ENCODE measurements at places on chromosomes 7 and 10.

DNA sequence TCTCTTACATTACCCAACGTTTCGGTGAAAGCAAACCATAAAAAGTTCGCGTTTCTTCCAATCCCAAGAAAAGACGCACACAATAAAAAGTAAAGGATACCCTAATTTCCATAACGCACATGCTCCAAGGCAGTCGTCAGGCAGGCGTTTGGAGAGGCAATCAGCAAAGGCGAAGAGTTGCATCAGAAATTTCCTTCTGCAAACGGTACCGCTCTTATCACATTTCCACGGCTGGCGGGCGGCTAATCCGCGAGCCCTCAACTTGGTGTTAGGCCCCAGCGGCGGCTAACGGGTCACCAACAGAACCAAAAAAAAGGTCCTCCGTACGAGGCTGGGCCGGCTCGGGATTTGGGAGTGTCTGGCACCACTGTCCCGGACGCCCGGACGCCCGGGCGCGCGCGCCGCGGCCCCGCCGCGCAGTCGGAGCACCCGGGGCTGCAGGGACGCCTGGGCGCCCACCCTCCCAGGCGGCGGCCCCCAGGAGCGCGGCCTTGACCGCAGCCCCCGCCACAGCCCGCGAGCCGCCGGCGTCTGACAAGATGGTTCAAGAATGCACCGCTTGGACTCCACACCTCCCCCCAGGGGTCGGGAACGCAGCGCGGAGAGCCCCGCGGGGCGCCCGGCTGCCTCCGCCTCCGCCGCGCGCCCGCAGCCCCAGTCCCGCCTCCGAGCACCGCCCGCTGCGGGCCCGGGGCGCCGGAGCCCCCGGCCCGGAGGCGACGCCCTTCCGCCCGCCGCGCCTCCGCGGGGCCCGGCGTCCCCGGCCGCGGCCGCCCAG is 9.8 kb upstream of the GRB10 start:
- peaks cover 13% of the 10 kb centered on the region for H3K4me1 ChIP-seq
- DNase-seq = peak; percentile 61
- H3K4me3 ChIP-seq = peak overlapping the region; percentile 84

GRCh38 chr7:340979-341694 is 51.2 kb downstream of the FOXL3 start:
- peaks cover 24% of the 10 kb centered on the region for H3K27me3 ChIP-seq
- no peak overlapping the region for H3K4me3 ChIP-seq
- H3K36me3 ChIP-seq = no peaks in the 10 kb centered on the region
- no peak for DNase-seq
- H3K4me1 ChIP-seq = no peaks in the 10 kb centered on the region

DNA sequence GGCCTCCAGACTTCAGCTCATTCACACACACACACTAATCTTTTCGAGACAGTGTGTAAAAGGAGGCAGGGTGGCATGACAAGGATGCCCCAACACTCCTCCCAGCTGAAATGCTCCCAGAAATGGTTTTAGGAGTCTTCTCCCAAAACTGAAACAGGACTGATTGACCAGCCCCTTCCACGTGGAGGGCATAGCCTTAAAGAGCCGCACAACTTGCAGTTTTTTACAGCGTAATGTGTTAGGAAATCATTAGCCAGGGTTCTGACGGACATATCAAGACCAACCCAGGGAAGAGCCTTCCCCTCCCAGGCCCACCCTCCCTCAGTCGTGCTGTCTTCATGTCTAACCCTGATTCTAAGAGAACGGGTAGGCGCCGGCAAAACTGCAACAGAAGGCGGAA is 224.6 kb downstream of the TNS3 start:
- H3K4me1 ChIP-seq = no peaks in the 10 kb centered on the region
- peaks cover 21% of the 10 kb centered on the region for H3K36me3 ChIP-seq
- DNase-seq = no peak
- H3K27me3 ChIP-seq = no peaks in the 10 kb centered on the region
- no peak overlapping the region for H3K27ac ChIP-seq

- no peaks in the 10 kb centered on the region for H3K4me1 ChIP-seq
- peaks cover 6% of the 10 kb centered on the region for H3K36me3 ChIP-seq
- H3K4me3 ChIP-seq = no peak overlapping the region
Observed at GRCh38 chr10:48231699-48232315, 42.7 kb downstream of the FRMPD2 start.

DNA sequence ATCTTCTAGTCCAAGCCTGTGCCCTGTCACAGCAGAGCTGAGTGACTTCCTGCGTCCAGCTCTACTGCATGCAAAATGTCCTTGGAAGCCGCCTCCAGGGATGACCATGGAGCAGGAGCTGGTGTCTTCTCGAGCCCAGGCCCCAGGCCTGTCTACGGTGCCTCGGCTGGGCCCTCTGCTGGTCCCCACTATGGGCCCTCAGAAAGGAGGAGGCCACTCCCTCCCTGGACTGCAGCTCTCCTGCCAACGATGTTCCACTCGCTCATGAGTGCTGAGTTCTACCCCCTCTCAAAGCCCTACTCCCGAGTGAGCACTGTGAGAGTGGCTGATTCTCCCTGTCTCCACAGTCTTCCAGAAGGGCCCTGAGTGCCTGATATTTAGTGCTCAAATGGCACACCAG is 504.9 kb downstream of the PTPRN2 start:
- H3K4me3 ChIP-seq = no peak overlapping the region
- H3K36me3 ChIP-seq = no peaks in the 10 kb centered on the region
- no peak for DNase-seq

DNA sequence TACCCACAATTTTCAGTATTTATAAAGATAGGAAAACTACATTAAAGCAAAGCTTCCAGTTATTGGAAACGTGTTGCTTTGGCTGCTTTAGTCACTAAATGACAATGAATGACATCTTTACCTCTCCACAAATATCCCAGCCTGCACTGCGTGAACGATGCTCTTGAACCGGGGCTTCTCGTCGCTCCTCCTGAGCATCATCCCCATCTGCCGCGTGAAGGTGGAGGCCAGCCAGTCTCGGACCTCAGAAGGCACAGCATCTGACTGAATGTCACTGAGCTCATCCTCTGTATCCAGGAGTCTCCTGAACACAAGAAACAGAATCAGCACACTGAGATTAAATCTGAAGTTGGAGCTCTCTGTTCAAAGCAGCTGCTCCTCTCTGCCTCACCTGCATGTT is 191.3 kb downstream of the PDE1C start:
- peaks cover 16% of the 10 kb centered on the region for H3K4me1 ChIP-seq
- DNase-seq = no peak
- H3K27me3 ChIP-seq = no peaks in the 10 kb centered on the region
- H3K4me3 ChIP-seq = no peak overlapping the region
- H3K36me3 ChIP-seq = no peaks in the 10 kb centered on the region

DNA sequence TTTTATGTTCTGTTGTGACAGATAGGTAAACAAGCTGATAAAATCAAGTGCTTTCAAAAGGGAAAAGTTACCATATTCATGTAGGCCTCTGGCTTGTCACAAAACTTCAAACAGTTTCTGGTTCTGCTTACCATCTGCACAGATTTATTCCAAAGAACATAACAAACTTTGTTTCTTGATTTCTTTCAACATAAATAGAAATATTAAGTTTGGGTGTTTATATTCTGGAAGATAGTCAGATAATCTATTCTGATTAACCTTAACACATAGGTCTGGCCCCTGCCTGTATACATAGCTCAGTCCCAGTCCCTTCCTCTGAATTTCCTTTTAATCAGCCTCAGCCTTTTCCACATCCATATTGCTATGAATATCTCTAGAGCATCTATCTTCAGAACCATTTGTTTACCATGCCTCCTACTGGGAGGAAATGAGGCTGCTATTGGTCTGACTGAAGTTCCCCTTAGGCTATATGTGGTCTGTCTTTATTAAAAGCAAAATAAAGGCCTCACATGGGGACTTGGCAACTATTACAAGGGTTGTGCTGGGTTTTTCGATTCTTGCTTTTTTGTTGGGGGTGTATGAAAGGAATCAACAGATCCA is 319.0 kb downstream of the HPSE2 start:
- no peaks in the 10 kb centered on the region for H3K4me1 ChIP-seq
- H3K27me3 ChIP-seq = no peaks in the 10 kb centered on the region
- no peak overlapping the region for H3K27ac ChIP-seq

DNA sequence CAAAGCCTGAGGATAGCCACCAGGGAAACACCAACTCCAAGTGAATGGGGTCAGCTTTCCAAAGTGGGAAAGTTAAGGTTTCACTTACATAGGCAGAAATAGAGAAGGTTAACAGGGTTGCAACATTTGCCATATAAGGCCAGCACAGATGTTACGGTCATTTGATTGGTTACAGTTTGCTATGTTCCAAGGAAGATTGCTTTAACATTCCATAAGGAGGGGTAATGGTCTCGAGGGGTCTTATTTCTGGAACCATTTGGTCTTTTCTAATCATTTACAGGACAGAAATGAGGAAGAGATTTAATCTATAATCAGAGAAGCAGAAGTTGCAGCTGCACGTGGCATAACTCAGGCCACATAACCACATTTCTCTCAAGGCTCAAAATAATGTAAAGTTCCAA is 679.4 kb upstream of the C7orf33 start:
- no peak overlapping the region for H3K4me3 ChIP-seq
- DNase-seq = no peak
- H3K27me3 ChIP-seq = peaks cover 6% of the 10 kb centered on the region
- no peaks in the 10 kb centered on the region for H3K36me3 ChIP-seq
- no peaks in the 10 kb centered on the region for H3K4me1 ChIP-seq

DNA sequence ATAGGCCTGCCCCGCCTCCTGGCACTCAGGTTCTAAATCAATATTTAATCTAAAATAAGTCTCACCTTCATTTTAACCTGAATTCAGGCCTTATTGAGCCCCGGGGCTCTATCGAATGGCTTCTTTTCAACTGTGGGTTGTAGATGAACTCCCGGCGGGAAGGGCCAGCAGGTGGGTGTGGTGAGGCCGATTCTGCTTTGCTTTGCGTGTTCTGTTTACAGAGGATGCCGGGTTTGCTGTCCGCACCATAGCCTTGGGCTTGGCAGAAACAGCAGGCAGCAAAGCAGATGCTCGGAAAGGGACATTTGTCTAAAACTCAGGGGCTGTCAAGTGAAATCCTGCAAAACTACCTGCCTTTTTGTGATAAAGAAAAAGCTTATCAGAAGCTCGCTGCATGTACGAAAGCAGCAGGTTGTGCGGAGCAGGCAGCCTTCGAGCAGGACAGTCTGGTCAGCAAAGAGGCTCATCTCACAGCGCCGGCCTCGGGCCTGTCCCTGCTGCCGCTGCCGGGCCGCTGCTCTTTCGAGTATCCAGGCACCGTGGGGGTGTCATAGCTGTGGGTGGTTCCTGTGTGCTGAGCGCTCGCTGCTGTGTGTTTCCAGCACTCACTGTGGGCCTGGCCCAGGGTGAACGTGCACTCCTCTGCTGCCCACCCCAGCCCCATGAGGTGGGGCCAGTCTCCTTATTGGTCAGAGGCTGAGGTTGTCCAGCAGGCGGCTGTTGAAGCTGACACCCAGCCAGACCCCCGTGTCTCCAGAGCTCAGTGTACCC is 434.8 kb upstream of the FOXK1 start:
- no peak overlapping the region for H3K27ac ChIP-seq
- H3K27me3 ChIP-seq = no peaks in the 10 kb centered on the region
- H3K4me3 ChIP-seq = no peak overlapping the region
- H3K4me1 ChIP-seq = peaks cover 11% of the 10 kb centered on the region
- H3K36me3 ChIP-seq = no peaks in the 10 kb centered on the region
- DNase-seq = no peak

DNA sequence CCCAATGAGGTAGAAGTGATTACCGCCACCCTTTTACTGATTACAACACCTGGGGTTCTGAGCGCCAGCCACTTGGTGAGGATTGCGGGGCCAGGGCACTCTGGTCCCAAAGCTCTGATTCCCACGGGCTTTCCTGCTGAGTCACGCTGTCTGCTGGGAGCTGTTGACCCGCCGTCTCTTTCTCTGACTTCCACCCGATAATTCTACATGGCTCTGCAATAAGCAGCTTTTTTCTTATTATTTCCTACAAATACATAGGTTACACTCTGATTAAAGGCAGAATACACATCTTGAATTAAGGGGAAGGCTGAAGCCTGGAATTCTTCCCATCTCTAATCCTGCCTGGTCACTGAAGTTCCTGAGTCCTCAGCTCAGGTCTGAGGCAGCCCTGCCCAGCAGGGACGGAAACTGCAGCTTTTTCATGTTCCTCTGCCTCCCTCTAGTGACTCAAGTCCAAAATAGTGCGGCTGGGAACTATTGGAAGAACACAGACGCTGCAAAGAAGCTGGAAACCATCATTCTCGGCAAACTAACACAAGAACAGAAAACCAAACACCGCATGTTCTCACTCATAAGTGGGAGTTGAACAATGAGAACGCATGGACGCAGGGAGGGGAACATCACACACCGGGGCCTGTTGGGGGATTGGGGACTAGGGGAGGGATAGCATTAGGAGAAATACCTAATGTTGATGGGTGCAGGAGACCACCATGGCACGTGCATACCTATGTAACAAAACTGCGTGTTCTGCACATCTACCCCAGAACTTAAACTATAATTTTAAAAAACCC is 178.3 kb downstream of the PRKCQ start:
- peaks cover 30% of the 10 kb centered on the region for H3K27me3 ChIP-seq
- no peaks in the 10 kb centered on the region for H3K36me3 ChIP-seq
- peaks cover 25% of the 10 kb centered on the region for H3K4me1 ChIP-seq
- DNase-seq = peak; percentile 90

- H3K27ac ChIP-seq = peak overlapping the region; percentile 93
- H3K36me3 ChIP-seq = peaks cover 23% of the 10 kb centered on the region
- H3K4me3 ChIP-seq = no peak overlapping the region
- H3K4me1 ChIP-seq = peaks cover 34% of the 10 kb centered on the region
Observed at GRCh38 chr10:104300736-104301292, 31.8 kb downstream of the GSTO2 start.

GRCh38 chr7:116212869-116213268 is 2.5 kb downstream of the TES start:
- H3K27ac ChIP-seq = peak overlapping the region; percentile 98
- peak; percentile 72 for DNase-seq
- H3K36me3 ChIP-seq = peaks cover 17% of the 10 kb centered on the region
- peak overlapping the region; percentile 95 for H3K4me3 ChIP-seq

DNA sequence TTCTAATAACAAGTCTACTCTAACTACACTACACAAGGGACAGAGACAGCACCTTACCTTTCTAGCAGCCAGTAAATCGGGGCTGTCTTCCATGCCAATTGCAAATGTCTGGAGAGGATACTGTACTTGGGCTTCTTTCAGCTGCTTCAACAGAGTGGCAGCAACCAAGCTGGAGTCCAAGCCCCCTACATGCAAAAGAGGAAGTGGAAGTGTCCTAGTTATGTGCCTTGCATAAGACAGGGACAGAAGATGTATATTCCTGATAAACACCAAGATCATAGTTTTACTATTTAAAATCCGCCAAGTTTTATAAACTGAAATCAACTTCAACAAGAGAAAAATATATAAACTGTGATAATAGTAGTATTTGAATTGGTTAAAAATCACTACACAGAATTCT is 14.0 kb downstream of the ASNS start:
- H3K27me3 ChIP-seq = no peaks in the 10 kb centered on the region
- H3K27ac ChIP-seq = no peak overlapping the region
- no peak for DNase-seq
- peaks cover 95% of the 10 kb centered on the region for H3K36me3 ChIP-seq
- H3K4me1 ChIP-seq = no peaks in the 10 kb centered on the region
- no peak overlapping the region for H3K4me3 ChIP-seq

- H3K36me3 ChIP-seq = peaks cover 7% of the 10 kb centered on the region
- DNase-seq = no peak
- no peaks in the 10 kb centered on the region for H3K27me3 ChIP-seq
Observed at GRCh38 chr10:33001908-33002492, 44.0 kb upstream of the ITGB1 start.
